ENCODE measurements at places on chromosomes 1 and 21.

- peaks cover 3% of the 10 kb centered on the region for H3K27me3 ChIP-seq
- H3K4me1 ChIP-seq: peaks cover 9% of the 10 kb centered on the region
- H3K27ac ChIP-seq: no peak overlapping the region
- H3K36me3 ChIP-seq: peaks cover 3% of the 10 kb centered on the region
- no peak overlapping the region for H3K4me3 ChIP-seq
- no peak for DNase-seq
Measured at GRCh38 chr1:236407059-236407458, 13.0 kb downstream of the EDARADD start.

DNA sequence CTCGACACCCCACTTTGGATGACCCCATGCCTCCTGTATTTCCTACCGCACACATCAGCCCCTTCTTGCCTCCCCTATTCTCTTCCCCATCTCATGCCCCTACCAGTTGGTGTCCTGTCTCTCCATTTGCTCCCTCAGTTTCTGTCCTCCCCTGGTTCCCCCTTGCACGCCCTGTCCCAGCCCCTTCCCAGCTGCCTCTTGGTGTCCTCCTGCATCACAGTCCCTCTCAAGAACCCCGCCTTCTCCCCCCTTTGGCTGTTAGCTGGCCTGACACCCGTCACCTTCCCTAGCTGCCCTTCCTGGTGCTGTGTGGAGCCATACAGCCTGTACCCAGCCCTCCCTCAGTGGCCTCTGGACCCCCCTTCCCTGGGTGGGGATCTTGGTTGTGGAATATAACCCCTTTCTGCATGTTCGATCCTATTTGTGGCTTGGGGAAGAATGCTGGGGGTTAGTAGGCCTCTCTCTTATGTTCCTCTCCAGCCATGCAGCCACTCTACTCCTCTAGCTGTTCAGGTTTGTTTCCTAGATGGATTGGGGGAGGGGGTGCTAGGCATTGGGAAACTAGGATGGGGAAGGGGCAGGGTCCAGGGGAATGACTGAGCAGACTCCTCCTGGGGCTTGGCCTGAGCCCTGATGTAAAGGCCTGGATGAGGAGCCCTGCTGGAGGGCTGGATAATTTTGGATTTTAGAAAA lies 41.4 kb upstream of the NFASC start:
- H3K4me3 ChIP-seq: peak overlapping the region; percentile 67
- H3K36me3 ChIP-seq: no peaks in the 10 kb centered on the region
- H3K27ac ChIP-seq: no peak overlapping the region
- peaks cover 80% of the 10 kb centered on the region for H3K27me3 ChIP-seq

- no peak for DNase-seq
- H3K27ac ChIP-seq: no peak overlapping the region
Measured at GRCh38 chr21:42127164-42128150, 56.3 kb downstream of the UMODL1 start.

DNA sequence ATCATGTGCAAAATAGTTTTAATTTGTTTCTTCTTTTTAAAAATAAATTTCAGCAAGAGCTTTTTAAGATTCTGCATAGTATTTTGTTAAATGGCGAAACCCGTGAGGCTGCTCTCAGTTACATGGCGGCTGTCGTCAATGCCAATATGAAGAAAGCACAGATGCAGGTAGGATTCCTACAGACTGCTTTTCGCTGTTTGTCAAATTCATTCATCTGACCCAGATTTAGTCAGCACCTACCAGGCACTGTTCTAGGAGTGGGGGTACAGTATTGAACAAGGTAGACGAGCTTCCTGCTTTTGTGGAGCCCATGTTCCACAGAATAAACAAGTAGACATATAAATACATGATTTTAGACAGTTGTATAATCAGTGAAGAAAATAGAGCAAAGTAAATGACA lies 78.1 kb upstream of the KIF1B start:
- peaks cover 78% of the 10 kb centered on the region for H3K36me3 ChIP-seq
- DNase-seq: no peak
- H3K27me3 ChIP-seq: no peaks in the 10 kb centered on the region
- H3K4me3 ChIP-seq: no peak overlapping the region
- no peak overlapping the region for H3K27ac ChIP-seq
- no peaks in the 10 kb centered on the region for H3K4me1 ChIP-seq

GRCh38 chr1:53850082-53850673 lies 12.1 kb upstream of the NDC1 start:
- H3K36me3 ChIP-seq: peaks cover 52% of the 10 kb centered on the region
- H3K4me1 ChIP-seq: peaks cover 13% of the 10 kb centered on the region
- H3K27ac ChIP-seq: peak overlapping the region; percentile 66

- no peaks in the 10 kb centered on the region for H3K36me3 ChIP-seq
- H3K27me3 ChIP-seq: peaks cover 42% of the 10 kb centered on the region
- H3K4me3 ChIP-seq: no peak overlapping the region
- peaks cover 44% of the 10 kb centered on the region for H3K4me1 ChIP-seq
- no peak overlapping the region for H3K27ac ChIP-seq
Measured at GRCh38 chr1:154751690-154752089, 118.4 kb downstream of the KCNN3 start.

- no peaks in the 10 kb centered on the region for H3K36me3 ChIP-seq
- H3K27me3 ChIP-seq: no peaks in the 10 kb centered on the region
- no peak overlapping the region for H3K27ac ChIP-seq
- DNase-seq: no peak
- H3K4me3 ChIP-seq: no peak overlapping the region
- peaks cover 12% of the 10 kb centered on the region for H3K4me1 ChIP-seq
Measured at GRCh38 chr1:71586030-71586429, 505.2 kb upstream of the ZRANB2 start.

DNA sequence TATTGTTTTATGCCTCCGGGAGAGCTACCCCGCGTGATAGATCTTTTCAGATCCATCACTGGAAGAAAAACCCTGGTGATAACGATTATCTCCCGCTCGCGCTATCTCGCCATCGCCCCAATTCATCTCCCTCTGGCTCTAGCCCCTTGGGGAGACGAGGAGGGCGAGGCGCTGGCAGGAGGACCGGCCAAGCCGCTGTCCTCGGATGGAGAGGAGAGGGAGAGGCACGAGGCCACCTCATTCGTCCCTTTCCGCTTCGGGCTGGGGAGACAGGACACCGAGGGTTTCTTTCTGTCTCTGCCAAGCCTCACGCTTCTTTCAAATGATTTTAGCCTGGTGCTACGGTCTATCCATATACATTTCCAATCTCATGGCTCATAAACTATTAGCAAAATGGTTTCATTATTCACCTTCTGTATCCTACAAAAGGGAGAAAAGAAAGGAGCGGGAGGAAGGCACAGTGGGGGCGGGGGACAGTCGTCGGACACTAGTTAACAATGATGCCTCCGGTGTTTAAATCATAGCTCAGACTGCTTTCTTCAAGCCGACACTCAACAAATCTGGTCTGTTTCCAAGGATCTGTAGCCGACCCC lies 415.0 kb upstream of the ESRRG start:
- H3K36me3 ChIP-seq: no peaks in the 10 kb centered on the region
- peak overlapping the region; percentile 66 for H3K4me3 ChIP-seq
- peaks cover 95% of the 10 kb centered on the region for H3K27me3 ChIP-seq
- peak; percentile 12 for DNase-seq

DNA sequence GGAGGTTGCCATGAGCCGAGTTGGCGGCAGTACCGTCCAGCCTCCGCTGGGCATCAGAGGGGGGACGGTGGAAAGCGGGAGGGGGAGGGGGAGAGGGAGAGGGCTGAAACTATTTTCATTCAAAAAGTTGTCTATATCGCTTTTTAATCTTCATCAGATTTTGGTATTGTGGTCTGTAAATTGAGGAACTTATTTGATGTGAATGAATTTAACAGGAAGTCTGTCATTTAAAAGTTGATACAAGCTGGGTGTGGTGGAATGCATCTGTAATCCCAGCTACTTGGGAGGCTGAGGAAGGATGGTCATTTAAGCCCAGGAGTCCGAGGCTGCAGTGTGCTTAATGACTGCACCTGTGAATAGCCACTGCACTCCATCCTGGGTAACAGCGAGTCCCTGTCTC lies 3.0 kb upstream of the EPHX4 start:
- DNase-seq: no peak
- peaks cover 28% of the 10 kb centered on the region for H3K27me3 ChIP-seq
- no peak overlapping the region for H3K4me3 ChIP-seq

GRCh38 chr1:205633421-205633976 lies 1.7 kb upstream of the ELK4 start:
- peaks cover 66% of the 10 kb centered on the region for H3K4me1 ChIP-seq
- no peak for DNase-seq
- peaks cover 8% of the 10 kb centered on the region for H3K27me3 ChIP-seq
- no peak overlapping the region for H3K27ac ChIP-seq
- peak overlapping the region; percentile 94 for H3K4me3 ChIP-seq
- H3K36me3 ChIP-seq: peaks cover 3% of the 10 kb centered on the region

DNA sequence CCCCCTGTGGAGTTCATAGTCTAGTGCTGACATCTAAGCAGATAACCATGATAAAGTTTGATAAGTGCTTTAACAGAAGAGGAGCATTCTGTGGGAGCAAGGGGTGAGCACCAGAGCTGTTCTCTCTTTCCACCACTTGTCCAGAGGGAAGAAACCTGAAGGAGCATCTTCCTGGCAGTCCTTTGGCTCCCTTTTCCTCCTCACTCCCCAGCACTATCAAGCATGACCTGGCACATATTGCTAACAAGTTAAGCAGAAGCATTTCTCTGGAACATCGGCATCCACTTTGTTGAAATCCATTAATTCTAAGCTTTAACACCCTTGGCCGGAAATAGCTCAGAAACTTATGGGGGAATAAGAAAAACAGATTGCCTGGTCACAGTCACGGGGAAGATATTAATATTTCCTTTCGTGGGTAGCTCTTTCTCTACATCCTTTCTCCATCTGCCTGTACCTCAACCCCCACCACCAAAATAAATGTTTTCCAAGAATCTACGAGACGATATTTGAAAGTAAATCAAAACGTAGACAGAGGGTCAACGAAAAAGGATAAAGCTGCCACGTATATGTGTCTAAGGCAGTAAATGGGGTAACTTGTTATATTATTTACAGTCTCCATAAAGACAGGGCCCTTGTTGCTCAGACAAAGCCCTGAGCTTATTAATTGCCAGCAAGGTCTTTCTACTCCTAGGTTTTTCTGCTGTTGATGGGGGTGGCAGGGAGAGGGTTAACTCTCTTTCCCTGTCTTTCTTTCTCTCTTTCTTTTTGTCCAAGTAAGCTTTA lies 351.4 kb downstream of the NUF2 start:
- peak overlapping the region; percentile 48 for H3K4me3 ChIP-seq
- H3K27me3 ChIP-seq: peaks cover 2% of the 10 kb centered on the region
- no peak for DNase-seq
- H3K36me3 ChIP-seq: no peaks in the 10 kb centered on the region
- H3K4me1 ChIP-seq: peaks cover 43% of the 10 kb centered on the region

- no peak for DNase-seq
- no peak overlapping the region for H3K4me3 ChIP-seq
- H3K27me3 ChIP-seq: no peaks in the 10 kb centered on the region
- H3K36me3 ChIP-seq: peaks cover 3% of the 10 kb centered on the region
Measured at GRCh38 chr1:95583661-95584210, 349.7 kb downstream of the RWDD3 start.

DNA sequence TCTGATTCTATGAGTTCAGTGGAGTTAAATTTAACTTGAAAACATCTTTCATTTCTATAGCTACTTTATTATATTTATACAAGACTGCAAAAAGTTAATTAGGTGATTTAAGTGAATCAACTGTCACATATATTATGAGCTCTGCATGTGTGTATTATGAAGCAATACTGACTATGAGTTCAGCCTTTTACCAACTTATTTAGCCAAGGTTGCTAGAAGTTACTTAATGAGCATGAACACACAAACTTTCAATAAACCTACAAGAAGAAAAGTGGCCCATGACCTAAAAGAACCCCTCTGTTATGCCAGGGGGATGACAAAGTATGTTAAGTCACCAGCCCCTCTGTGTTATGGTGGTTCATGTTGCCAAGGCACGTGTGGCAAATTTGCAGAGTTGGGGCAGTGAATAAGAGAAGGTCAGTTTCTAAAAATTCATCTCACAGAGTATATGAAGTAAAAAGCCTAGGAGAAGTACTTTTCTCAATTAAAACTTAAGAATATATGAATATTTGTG lies 86.7 kb upstream of the LYPLAL1 start:
- H3K36me3 ChIP-seq: no peaks in the 10 kb centered on the region
- no peaks in the 10 kb centered on the region for H3K27me3 ChIP-seq
- H3K4me1 ChIP-seq: no peaks in the 10 kb centered on the region
- DNase-seq: no peak
- H3K27ac ChIP-seq: no peak overlapping the region
- no peak overlapping the region for H3K4me3 ChIP-seq

DNA sequence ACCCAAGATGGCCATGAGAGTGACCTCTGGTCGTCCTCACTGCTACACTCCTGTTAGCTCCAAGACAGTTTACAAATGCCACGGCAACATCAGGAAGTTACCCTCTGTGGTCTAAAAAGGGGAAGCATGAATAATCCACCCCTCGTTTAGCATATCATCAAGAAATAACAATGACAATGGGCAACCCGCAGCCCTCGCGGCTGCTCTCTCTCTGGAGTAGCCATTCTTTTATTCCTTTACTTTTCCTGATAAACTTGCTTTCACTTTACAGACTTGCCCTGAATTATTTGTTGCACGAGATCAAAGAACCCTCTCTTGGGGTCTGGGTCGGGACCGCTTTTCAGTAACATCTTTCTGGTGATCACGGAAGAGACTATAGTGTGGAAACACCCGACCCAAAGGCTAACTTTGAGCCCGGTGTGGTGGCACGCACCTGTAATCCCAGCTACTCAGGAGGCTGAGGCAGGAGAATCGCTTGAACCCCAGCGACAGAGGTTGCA lies 19.8 kb upstream of the COX20 start:
- H3K36me3 ChIP-seq: no peaks in the 10 kb centered on the region
- no peaks in the 10 kb centered on the region for H3K4me1 ChIP-seq
- peaks cover 41% of the 10 kb centered on the region for H3K27me3 ChIP-seq
- no peak overlapping the region for H3K27ac ChIP-seq

DNA sequence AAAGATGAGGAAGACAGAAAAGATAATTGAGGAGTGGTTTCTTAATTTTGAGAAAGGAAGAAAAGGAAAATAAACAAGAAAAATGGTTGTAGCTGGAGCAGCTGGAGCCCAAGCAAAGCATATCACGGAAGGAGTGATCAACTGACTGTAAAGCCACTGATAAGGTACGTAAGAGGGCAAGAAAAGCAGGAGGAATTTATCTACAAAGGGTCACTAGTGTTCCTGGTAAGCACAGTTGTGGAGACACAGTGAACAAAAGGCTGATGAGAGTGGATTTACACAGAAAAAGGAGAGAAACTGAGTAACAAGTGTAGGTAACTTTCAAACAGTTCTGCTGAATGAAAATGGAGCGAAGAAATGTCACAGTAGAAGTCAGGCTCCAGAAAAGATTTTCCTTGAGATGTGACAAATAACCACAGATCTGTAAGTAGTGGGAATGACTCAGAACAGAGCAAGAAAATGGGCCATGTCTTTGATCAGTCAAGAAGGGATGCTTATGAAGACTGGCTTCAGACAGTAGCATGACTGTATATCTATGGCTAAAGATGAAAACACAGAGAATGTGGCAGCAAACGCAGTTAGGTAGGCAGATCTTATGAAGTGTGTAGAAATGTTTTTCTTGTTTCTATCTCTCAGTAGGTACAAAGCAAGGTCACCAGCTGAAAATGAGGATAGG lies 45.6 kb upstream of the RBM34 start:
- peak overlapping the region; percentile 85 for H3K27ac ChIP-seq
- H3K36me3 ChIP-seq: peaks cover 60% of the 10 kb centered on the region
- no peaks in the 10 kb centered on the region for H3K27me3 ChIP-seq
- H3K4me3 ChIP-seq: no peak overlapping the region
- no peak for DNase-seq

GRCh38 chr21:36981049-36981391 lies 14.6 kb upstream of the HLCS start:
- peaks cover 4% of the 10 kb centered on the region for H3K36me3 ChIP-seq
- peak overlapping the region; percentile 73 for H3K4me3 ChIP-seq
- peaks cover 10% of the 10 kb centered on the region for H3K4me1 ChIP-seq
- no peak for DNase-seq
- H3K27me3 ChIP-seq: peaks cover 44% of the 10 kb centered on the region

GRCh38 chr1:79197421-79197820 lies 190.9 kb upstream of the ADGRL4 start:
- H3K27ac ChIP-seq: no peak overlapping the region
- no peaks in the 10 kb centered on the region for H3K4me1 ChIP-seq
- no peak overlapping the region for H3K4me3 ChIP-seq
- peaks cover 3% of the 10 kb centered on the region for H3K27me3 ChIP-seq
- DNase-seq: no peak

Measured in nephron progenitor cell (in vitro differentiated cells).